Pons (tissue), 1 donor: ENCODE measurements at places on chromosomes 6 and 20.
A peak's percentile ranks its signal among the peaks of the same experiment; 100 is the strongest.

- DNase-seq = no peak
These were observed 2.3 kb downstream of the LIN28B start for GRCh38 chr6:104959026-104959858.

GRCh38 chr6:14194976-14195375, 77.4 kb downstream of the CD83 start:
- no peak for DNase-seq

GRCh38 chr6:140661691-140662090, 1287.2 kb upstream of the CITED2 start:
- DNase-seq = no peak

DNA sequence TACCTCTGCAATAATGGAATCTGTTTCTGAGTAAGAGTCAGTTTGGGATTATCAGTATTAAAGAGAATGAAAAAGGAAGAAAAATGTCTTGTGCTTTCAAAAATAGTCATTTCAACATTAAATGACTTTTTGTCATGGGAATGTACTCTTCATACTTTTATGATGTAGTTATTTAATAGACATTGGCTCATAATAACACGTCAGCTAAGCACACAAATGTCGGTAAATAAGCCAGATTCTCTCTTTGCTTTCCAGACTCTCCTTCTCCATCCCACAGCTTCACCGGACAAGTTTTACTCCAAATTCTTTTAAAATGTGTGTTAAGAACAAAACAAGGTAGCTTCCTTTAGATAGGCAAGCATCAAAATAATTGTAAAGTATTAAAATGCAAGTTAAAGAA, 76.0 kb downstream of the C6orf52 start:
- DNase-seq = no peak

DNA sequence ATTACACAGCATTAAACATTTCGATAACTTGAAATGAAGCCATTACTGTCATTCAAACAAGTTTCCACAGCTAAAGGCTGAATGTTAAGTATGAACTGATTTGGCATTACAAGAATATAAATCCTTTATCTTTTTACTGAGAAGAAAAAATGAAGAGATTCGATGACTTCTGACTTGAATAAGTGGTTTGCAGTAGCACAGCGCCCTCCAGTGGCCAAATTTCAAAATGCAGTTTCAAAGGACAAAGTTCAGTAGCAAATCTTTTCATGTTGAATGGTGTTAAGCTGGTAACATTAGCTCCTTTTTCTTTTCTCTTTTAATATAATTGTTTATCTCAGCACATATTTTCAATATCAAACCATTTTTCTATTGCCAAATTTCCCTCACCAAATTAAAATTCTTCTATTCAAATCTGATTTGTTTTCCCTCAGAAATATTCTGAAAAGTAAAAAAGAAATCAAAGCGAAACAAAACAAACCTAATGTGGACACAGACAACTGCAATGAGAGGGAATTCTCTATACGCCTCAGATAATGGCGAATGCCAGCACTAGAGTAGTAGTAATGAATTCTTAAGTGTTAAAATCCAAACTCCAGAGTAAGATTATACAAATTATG, 145.7 kb downstream of the BTBD9 start:
- DNase-seq = peak; percentile 95

GRCh38 chr6:14585689-14586088, 468.1 kb downstream of the CD83 start:
- no peak for DNase-seq

GRCh38 chr20:5844063-5844681, 94.0 kb downstream of the SHLD1 start:
- DNase-seq = no peak

GRCh38 chr6:164379795-164380194, 929.6 kb downstream of the C6orf118 start:
- no peak for DNase-seq

GRCh38 chr6:137975188-137975940, 108.3 kb downstream of the TNFAIP3 start:
- DNase-seq = peak; percentile 28

DNA sequence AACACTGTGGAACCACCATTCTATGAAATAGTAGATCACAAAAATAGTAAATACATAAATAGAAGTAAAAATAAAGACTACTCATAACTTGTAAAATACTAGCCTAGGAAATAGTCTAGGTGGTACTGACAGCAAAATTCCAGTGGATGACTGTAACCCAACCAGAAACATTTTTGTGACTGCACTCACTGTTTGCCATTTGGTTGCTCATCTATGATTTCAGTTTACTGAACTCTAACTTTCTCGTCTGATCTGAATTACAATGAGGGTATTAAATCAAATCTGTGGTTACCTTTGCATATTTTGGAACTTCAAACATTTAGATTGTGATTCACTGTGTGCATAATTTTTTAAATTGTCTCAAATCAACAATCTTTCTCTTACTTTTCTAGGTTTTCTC, 151.1 kb downstream of the KHDC1L start:
- DNase-seq = no peak

- DNase-seq = peak; percentile 69
These were observed 76.5 kb downstream of the QKI start for GRCh38 chr6:163490826-163491577.

DNA sequence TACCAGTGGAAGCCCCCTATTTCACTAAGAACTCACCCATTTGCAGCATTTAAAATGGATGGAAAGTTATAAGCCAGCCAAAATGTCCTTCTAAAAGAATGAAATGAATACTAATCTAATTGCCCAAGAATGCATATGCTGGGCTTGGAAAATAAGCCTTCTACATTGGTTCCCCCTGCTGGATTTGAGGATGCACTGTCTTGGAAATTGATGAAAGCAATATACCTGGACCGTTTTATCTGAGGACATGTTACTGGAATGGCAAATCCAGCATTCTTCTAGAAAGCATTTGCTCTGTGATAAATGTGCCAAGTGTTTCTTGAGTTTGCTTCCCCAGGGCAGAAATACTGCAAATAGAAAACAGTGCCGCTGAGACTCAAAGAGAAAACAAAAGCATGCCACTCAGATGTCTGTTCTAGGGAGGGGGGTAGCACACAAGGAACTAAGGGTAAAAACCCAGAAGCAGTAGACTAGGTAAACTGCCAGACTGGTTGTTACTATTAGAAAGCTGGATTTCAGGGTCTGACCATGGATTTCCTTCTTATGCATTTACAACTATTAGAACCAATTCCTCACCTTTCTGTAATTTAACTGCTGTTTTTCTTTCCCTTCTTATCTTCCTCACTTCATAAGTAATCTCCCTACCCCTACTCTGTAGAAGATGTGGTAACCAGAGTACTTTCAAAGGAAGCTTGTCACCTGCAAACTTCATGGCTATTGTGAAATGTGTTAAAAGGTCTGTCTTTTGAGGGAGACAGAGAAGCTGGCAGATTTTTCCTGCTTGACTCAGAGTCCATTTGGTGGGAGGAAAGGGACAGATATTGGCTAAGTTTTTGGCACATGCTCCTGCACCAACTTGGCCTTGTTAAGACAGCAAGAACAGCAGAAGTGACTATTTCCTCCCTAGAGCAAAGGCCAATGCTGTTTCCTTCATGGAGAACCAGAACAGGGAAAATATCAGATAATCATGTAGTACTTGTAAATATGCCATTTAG, 642.6 kb downstream of the KIF16B start:
- DNase-seq = peak; percentile 58

- no peak for DNase-seq
These were observed 41.4 kb upstream of the ARID1B start for GRCh38 chr6:156735751-156736150.

- no peak for DNase-seq
These were observed 4.4 kb downstream of the MAN1A1 start for GRCh38 chr6:119345114-119345513.

GRCh38 chr6:68108233-68108835, 526.7 kb upstream of the ADGRB3 start:
- no peak for DNase-seq

- DNase-seq = no peak
These were observed 29.8 kb upstream of the SIRT5 start for GRCh38 chr6:13544454-13545186.

DNA sequence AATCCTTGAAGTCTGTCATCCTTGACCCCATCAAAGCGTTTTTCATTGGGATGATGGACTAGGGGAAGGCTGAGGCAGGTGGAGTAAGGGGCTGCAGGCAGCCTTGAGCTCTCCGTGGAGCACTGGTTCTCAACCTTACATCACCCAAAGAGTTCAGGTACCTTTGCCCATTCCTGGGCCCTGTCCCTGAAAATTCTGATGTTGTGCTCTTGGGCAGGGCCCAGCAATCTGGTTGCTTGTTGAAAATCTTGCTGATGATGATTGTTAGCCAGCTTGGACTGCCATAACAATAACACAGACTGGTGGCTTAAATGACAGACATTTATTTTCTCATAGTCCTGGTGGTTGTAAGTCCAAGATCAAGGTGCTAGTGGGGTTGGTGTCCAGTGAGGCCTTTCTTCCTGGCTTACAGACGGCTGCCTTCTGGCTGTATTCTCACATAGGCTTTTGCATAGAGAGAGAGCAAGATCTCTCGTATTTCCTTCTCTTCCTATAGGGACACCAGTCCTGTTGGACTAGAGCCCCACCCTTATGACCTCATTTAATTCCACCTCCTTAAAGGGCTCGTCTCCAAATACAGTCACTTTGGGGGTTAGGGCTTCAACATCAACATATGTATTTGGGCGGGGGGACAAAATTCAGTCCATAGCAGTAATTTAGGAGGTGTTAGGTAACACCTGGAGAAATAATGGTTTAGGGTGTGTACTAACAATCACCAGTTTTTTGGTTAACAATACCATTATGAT, 104.9 kb downstream of the PLEKHG1 start:
- no peak for DNase-seq

GRCh38 chr20:42613076-42613475, 576.6 kb downstream of the PTPRT start:
- DNase-seq = no peak

- peak; percentile 40 for DNase-seq
These were observed 105.3 kb upstream of the BMP5 start for GRCh38 chr6:55980627-55981211.

GRCh38 chr6:39367700-39368099, 45.2 kb upstream of the KCNK16 start:
- DNase-seq = no peak

DNA sequence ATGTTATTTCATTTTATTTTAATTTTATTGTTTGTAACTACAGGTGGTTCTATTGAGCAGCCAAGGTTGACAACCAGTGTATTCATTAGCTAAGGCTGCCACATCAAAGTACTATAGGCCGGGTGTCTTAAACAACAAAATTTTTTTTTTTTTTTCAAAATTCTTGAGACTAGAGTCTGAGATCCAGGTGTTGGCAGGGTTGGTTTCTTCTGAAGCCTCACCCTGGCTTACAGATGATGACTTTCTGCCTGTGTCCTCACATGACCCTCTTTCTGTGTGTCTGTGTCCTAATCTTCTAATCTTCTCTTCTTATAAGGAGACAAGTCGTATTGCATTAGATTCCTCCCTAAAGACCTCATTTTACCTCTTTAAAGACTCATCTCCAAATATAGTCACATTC, 208.4 kb downstream of the MANEA start:
- DNase-seq = no peak

DNA sequence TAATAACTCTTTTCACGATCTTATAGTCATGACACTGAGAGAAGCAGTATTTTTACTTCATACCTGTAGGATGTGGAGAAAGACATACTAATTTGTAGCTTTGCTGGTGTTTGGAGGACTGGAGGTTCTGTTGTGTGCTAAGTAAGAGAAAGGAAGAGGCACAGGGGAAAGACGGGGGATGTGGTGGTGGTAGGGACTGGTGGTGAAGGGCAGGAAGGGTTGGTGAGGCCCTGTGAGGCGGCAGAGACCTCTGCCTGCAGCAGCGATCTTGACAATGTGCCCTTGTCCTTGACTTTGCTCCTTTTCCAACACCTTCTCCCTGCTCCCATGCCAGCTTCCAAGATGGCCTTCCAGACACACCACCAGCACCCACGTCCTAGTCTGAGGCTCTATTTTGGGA, 32.6 kb upstream of the MPC1 start:
- no peak for DNase-seq

DNA sequence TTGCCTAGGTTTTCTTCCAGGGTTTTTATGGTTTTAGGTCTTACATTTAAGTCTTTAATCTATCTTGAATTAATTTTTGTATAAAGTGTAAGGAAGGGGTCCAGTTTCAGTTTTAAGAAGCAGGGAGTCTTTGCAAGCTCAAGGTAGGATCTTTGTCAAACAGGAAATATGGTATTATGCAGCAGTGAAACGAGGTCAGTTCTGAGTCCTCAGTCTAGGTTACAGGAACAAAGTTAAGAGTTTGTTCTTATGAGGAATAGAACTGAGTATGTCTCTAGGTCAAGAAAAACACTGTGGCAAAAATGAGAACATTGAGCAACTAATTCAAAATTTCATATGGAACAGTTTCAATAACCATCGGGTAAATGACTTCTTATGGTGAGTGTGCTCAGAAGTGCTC, 63.6 kb downstream of the GCLC start:
- DNase-seq = no peak

- no peak for DNase-seq
These were observed 6.4 kb downstream of the CDKAL1 start for GRCh38 chr6:20540683-20541082.

- DNase-seq = peak; percentile 84
These were observed at the start of gene HMGA1 for GRCh38 chr6:34236443-34237315. Gene HMGA1, plus strand, starts transcription at chr6:34236873. Its CDS starts 3,908 bp downstream, at chr6:34240781.

GRCh38 chr6:102488729-102489128, 1095.2 kb downstream of the GRIK2 start:
- no peak for DNase-seq

GRCh38 chr6:137233911-137234863, 15.0 kb upstream of the IFNGR1 start:
- peak; percentile 83 for DNase-seq

DNA sequence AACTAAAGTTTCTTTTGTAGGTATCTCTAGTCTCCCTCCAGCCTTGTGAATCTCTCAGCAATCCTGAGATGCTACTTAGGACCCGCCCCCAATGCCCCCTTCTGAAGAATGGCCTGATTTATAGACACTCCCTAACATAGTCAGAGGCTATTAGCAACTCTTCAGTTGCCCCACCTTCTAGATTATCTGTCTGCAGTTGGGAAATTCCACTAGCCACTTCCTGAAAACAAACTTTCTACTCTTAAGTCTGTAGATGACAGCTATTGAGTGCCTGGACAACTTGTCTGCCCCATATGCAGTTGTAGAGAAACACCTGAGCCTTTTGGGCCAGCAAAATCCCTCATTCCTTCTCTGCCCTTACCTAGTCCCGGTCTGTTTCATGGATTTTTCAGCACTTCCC, 188.2 kb upstream of the PREP start:
- no peak for DNase-seq

GRCh38 chr20:11337361-11338130, 580.1 kb upstream of the BTBD3 start:
- DNase-seq = no peak

DNA sequence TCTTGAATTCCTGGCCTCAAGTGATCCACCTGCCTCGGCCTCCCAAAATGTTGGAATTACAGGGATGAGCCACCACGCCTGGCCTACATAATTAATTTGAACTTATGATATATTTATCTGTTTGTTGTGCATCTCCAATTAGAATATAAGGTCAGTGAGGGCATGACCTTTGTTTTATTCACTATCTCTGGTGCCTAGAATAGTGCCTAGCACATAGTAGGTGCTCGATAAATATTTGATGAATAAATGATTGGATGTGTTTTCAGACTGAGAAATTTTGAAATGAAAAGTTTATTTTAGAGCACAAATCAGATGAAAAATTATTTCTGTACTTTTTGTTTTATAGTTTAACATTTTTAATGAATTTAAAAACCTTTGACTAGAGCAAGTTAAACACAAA, 19.4 kb upstream of the VEGFA start:
- no peak for DNase-seq
